SK-N-SH (cell line): ENCODE measurements at places on chromosomes 2 and 18. TPM values are rescaled to one million over a fixed set of nuclear protein-coding genes. Genes with fewer than 3 reads are reported as not detected.

DNA sequence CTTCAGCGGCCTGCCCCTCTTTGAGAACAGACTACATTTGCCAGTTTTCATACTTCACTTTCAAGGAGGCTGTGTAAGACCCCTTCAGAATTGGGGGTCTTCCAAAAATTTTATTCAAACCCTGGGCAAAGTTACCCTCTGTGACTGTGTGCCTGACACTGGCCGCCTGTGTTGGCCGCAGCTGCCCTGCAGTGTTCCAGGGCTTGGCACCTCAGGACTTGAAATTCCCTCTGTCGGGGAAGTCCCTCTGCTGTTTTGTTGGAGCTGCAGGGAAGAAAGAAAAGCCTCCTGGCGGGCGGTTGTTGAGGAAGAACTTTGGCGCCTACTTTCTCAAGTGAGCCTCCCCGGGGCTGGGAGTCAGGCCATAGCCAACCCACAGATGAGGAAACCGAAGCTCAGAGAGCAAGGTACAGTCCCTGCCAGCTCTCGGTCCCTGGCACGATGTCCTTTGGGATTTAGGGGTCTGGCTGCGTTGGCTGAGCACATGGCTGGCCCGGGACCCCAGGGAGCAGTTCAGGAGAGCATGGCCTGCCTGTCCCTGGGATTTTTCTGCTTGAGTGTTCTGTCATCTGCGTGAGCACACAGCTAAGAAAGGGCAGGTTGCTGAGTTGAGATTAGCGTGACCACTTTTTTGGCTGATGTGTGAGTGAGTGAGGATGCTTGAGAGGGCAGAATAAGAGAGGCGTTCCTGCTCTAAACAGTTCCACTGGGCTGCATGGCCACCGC is 17.9 kb upstream of the ASB1 start:
- no peaks in the 10 kb centered on the region for H3K27me3 ChIP-seq
- no peak overlapping the region for H3K27ac ChIP-seq
- no peaks in the 10 kb centered on the region; the same call in 1 of the 2 replicates for H3K36me3 ChIP-seq
- H3K4me1 ChIP-seq: no peaks in the 10 kb centered on the region
- no peak for DNase-seq

- H3K4me3 ChIP-seq: no peak overlapping the region
- no peaks in the 10 kb centered on the region for H3K4me1 ChIP-seq
- H3K27ac ChIP-seq: no peak overlapping the region
- no peaks in the 10 kb centered on the region for H3K27me3 ChIP-seq
- no peak for DNase-seq
Observed at GRCh38 chr2:180656455-180656847, 324.0 kb upstream of the UBE2E3 start.

DNA sequence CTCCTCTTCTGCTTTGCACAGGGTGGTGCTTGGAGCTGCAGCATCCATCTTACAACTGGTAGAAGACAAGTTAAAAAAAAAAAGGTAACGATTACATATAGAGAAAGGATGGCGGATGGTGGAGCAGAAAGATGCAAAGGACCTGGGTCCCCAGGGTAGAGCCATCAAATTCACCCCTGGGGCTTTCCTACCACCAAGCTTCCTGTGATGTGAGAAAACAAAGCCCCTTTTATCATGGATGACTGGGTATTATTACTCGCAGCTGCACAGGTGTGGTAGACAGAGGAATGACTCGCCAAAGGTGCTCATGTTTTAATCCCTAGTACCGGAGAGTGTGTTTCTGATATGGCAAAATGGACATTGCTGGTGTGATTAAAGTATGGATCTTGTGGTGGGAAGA is 1.3 kb upstream of the ACOXL start:
- H3K36me3 ChIP-seq: no peaks in the 10 kb centered on the region
- H3K4me1 ChIP-seq: peaks cover 7% of the 10 kb centered on the region; the same call in 1 of the 2 replicates
- H3K27me3 ChIP-seq: peaks cover 74% of the 10 kb centered on the region

DNA sequence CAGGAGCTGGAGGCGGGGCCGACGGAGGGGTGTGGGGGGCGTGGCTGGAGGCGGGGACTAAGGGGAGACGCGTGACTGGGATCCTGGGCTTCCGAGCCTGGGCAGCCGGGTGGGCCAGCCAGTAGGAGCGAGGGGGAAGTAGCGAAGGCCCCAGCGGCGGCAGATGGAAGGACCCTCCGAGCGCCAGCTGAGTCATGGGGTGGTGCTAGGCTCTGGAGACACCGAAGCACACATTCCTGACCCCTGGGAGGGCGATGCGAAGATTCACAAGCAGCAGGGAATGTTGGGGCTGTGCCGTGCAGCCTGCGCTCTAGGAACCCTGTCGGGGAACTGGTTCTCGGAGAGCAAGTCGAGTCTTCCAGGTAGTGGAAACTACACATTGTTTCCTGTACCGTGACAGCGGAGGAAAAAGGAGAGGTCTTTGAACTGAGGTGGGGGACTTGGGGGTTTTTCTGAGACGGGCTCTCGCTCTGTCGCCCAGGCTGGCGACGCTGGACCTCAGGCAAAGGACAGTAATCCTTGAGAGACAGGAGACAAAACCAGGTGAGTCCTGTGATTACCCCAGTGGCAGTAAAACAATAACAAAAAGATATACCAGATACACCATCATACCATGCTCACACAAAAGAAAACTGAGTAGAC is 650 bp upstream of the AFG3L2 start:
- peak overlapping the region; percentile 68 for H3K4me3 ChIP-seq
- no peak for DNase-seq
- H3K4me1 ChIP-seq: peaks cover 16% of the 10 kb centered on the region; the same call in 1 of the 2 replicates
- H3K36me3 ChIP-seq: no peaks in the 10 kb centered on the region
- H3K27ac ChIP-seq: peak overlapping the region; percentile 85

The RESP18 gene
- polyA plus RNA-seq: not detected in 2 replicates

DNA sequence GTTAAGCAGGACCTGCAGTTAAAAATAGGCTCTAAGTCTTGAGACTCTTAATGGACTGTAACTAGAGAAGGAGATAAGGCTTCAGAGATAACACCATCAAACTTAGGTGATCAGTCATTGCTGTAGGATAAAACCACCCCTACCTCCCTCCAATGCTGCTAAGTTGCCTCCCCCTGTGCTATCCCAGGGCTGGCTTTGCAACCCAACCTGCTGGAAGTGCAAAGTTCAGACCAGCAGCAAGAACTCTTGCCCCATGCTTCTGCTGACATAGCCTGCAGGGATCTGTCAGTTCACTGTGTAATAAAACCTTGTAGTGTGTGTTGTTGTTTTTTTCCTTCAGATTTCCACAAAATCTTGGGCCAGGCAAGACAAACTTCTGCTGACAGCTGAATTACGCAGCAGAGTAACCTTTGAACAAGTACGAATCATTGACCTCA is 57.4 kb upstream of the EPB41L3 start:
- DNase-seq: no peak
- no peaks in the 10 kb centered on the region for H3K36me3 ChIP-seq
- H3K4me1 ChIP-seq: no peaks in the 10 kb centered on the region
- no peak overlapping the region for H3K27ac ChIP-seq

DNA sequence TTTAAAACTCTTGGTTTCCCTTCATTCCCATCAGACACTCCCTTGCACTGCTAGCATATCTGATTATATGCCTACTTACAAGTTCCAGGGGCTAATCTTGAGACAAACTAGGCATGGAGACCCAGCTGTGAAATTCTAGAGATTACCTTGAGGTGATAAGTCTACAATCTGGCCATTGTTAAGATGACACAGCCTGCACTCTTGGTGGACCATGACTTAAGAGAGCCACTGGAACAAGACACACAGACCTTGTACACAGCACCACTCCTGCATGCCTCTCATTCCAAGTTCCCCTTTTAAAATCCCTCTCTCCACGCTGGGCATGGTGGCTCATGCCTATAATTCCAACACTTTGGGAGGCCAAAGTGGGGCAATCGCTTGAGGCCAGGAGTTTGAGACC is 387.2 kb upstream of the DCC start:
- no peaks in the 10 kb centered on the region for H3K27me3 ChIP-seq
- H3K36me3 ChIP-seq: no peaks in the 10 kb centered on the region

DNA sequence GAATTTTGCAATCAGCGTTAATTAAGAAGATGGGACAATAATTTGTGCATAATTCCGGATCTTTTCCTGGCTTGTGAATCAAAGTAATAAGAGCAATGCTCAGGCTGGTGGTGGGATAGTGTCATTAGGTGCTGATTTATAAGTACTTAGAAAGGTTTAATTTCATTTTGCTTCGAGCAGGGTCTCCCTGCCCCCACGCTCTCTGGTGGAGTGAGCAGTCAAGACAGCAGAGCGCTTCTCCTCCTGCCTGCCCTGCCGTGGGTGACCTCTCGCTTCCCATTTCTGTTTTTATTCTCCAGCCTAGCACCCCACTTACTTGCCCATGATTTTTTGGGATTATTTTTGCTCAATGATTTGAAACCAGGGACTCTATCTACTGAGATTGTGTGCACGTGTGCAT is 7.1 kb downstream of the ASB18 start:
- H3K27ac ChIP-seq: no peak overlapping the region
- H3K27me3 ChIP-seq: no peaks in the 10 kb centered on the region; the same call in 1 of the 2 replicates
- no peaks in the 10 kb centered on the region for H3K36me3 ChIP-seq
- no peak for DNase-seq
- H3K4me1 ChIP-seq: no peaks in the 10 kb centered on the region

DNA sequence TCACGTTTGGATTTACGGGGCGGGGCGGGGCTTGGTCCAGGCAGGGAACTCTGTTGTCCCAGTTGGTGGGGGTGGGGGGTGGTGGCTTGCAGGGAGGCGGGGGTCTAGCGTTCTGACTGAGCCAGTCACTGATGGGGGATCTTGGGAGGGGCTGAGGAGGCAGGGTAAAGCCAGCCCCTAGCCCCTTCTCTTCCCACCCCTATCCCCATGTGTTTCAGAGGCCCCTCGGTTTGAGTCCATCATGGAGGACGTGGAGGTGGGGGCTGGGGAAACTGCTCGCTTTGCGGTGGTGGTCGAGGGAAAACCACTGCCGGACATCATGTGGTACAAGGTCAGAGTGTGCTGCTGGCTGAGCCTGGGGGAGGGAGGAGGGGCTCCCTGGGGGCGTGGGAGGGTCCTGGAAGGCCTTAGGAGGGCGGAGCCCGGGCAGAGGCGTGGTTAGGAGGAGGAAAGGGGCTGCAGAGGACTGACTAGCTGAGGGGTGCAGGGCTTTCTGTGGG is 22.0 kb upstream of the GMPPA start:
- H3K27me3 ChIP-seq: no peaks in the 10 kb centered on the region
- peaks cover 36% of the 10 kb centered on the region; the same call in 1 of the 2 replicates for H3K4me1 ChIP-seq
- peak; percentile 72 for DNase-seq
- no peak overlapping the region for H3K4me3 ChIP-seq

The MAL gene
- polyA plus RNA-seq: not detected in 2 replicates

DNA sequence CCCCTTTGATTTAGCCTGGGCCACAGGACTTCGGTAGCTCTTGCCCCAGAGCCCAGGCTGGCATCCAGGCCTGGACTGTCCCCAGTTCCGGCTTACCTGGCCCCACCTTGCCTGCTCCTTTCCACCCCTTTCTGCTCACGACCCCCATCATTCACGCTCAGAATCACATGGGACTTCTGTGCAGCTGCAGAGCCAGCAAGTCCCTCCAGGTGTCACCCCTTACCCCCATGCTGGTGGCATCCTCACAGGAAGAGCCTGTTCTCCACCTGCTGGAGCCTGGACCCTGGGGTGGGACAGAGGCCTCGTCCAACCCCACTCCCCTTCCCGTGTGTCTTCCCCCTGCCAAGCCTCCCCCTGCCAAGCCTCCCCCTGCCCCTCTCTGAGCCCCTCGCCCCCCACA is 7.9 kb upstream of the KCNIP3 start:
- no peaks in the 10 kb centered on the region for H3K36me3 ChIP-seq
- no peak overlapping the region for H3K27ac ChIP-seq
- H3K4me3 ChIP-seq: no peak overlapping the region

- no peaks in the 10 kb centered on the region for H3K36me3 ChIP-seq
- no peak overlapping the region for H3K4me3 ChIP-seq
- peaks cover 29% of the 10 kb centered on the region for H3K27me3 ChIP-seq
- no peaks in the 10 kb centered on the region for H3K4me1 ChIP-seq
- DNase-seq: peak; percentile 2
Observed at GRCh38 chr2:43846140-43846793, 7.5 kb downstream of the ABCG8 start.

GRCh38 chr18:78207942-78208341 is 771.7 kb upstream of the SALL3 start:
- no peaks in the 10 kb centered on the region for H3K4me1 ChIP-seq
- H3K27me3 ChIP-seq: no peaks in the 10 kb centered on the region
- DNase-seq: no peak
- no peak overlapping the region for H3K4me3 ChIP-seq
- no peak overlapping the region for H3K27ac ChIP-seq

GRCh38 chr2:67616749-67617148 is 219.6 kb downstream of the ETAA1 start:
- no peaks in the 10 kb centered on the region; the same call in 1 of the 2 replicates for H3K4me1 ChIP-seq
- no peaks in the 10 kb centered on the region for H3K36me3 ChIP-seq
- no peaks in the 10 kb centered on the region for H3K27me3 ChIP-seq
- no peak overlapping the region for H3K4me3 ChIP-seq
- DNase-seq: peak; percentile 1
- peak overlapping the region; percentile 25; the same call in 1 of the 2 replicates for H3K27ac ChIP-seq

The PIKFYVE gene
- polyA plus RNA-seq: 7.0 and 10.2 TPM in 2 replicates

DNA sequence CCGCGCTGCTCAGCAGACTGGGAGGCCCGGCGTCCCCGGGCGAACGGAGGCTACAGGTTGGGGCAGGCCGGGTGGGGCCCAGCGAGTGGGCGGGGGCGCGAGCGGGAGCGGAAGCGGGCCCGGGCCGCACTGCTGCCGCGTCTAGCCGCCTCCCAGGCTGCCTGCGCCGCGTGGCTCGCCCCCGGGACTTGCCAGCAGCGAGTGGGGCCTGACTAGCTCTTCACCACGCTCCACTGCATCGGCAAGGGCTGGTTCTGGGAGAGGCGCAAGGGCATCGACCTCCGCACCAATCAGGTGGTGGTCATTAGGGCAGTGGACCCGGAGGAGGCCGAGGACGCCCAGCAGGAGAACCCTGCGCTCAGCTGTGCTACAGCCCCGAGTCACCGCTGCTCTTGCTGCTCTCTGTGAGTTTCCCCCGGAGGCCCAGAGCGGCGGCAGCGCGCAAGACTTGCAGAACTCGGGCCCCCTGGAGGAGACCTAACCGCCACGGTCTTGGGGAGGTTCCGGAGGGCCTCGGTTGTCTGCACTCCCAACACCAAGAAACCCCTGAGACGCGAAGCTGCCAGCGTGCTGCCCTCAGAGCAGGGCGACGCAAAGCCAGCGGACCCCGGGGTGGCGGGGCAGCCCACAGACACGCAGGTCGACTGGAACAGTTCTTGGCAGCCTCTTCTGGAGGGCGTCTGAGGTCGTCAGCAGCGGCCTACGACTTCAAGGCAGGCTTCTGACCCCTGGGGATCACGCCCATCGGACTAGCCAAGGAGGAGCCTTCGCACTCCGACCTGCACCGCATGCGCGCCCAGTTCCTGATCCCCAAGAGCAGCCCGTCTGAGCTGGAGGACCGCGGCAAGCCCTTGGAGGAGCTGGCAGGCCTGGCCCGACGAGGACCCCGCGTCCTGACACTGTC is 27.2 kb upstream of the PTPN2 start:
- no peaks in the 10 kb centered on the region for H3K36me3 ChIP-seq
- H3K27ac ChIP-seq: no peak overlapping the region
- DNase-seq: no peak
- no peak overlapping the region for H3K4me3 ChIP-seq
- no peaks in the 10 kb centered on the region for H3K27me3 ChIP-seq

- no peak overlapping the region for H3K4me3 ChIP-seq
- no peak overlapping the region for H3K27ac ChIP-seq
- no peaks in the 10 kb centered on the region for H3K27me3 ChIP-seq
Observed at GRCh38 chr2:199433204-199433832, 24.4 kb downstream of the SATB2 start.

GRCh38 chr2:20539776-20540586 is 93.1 kb downstream of the RHOB start:
- H3K36me3 ChIP-seq: no peaks in the 10 kb centered on the region
- H3K4me3 ChIP-seq: no peak overlapping the region
- peaks cover 21% of the 10 kb centered on the region; the same call in 1 of the 2 replicates for H3K4me1 ChIP-seq
- H3K27ac ChIP-seq: no peak overlapping the region
- no peak for DNase-seq
- H3K27me3 ChIP-seq: no peaks in the 10 kb centered on the region

- H3K4me1 ChIP-seq: no peaks in the 10 kb centered on the region; the same call in 1 of the 2 replicates
- H3K4me3 ChIP-seq: peak within 1 kb of the TSS; percentile 60; the same call in 1 of the 2 replicates
- H3K27me3 ChIP-seq: no peaks in the 10 kb centered on the region
- DNase-seq: no peak
Observed at GRCh38 chr2:201260302-201260800, at the start of gene CASP8. CASP8 (plus strand) TSS chr2:201260536; CDS start chr2:201266487, 5,951 bp downstream.
